ENCODE measurements at places on chromosomes 5 and 9. TPM values are rescaled to one million over a fixed set of nuclear protein-coding genes. Genes with fewer than 3 reads are reported as not detected.

DNA sequence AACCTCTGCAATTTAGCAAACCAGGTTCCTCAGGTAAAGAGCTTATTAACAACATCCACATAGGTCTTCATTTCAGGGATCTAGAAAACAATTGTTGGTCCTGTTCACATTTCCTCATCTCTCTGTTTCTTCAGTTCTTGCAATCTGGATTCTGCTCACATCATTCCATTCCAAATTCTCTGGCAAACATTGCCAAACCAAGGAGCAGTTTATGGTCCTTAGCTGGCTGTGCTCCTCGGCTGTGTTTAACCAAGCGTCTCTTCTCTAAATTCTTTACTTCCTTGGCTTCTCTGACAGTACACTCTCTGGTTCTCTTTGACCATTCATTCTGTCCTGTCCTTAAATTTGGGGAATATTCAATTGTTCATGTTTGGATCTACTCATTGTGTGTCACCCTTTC is 65.8 kb upstream of the RANBP3L start:
- no peak for DNase-seq

DNA sequence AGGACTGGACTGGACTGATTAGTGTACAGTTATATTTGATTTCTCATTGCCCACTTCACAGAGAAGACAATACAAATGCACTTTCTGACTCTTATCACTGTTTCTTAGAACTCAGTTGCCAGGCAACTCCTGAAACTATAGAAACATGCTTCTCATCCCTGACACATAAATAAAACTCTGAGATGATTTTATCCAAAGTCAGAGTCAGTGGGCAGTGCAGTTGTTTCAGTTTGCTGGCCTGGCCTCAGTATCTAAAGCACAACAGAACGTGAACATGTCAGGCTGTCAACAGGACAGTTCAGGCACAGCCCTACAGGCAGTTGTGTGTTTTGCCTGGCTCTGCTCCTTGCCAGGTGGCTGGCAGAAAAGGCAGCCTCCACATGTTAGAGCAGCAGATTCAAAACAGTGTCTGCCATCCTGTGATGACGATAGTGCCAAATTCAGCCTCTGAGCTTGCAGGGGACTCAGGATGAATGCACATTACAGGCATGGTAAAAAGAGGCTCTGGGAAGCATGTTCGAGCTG is 65.1 kb upstream of the CCDC152 start:
- peak; percentile 45 for DNase-seq

The SH2D3C gene
- 18.2 TPM for total RNA-seq

The FCN2 gene
- total RNA-seq, result not detected

The IFNA2 gene
- total RNA-seq, result not detected

The STC2 gene
- total RNA-seq, result 12.4 TPM
